CD4-positive, alpha-beta T cell treated with Interferon alpha-2 for 1 hour (primary cell): ENCODE measurements at places on chromosomes 4 and X.
A peak's percentile ranks its signal among the peaks of the same experiment; 100 is the strongest.

DNA sequence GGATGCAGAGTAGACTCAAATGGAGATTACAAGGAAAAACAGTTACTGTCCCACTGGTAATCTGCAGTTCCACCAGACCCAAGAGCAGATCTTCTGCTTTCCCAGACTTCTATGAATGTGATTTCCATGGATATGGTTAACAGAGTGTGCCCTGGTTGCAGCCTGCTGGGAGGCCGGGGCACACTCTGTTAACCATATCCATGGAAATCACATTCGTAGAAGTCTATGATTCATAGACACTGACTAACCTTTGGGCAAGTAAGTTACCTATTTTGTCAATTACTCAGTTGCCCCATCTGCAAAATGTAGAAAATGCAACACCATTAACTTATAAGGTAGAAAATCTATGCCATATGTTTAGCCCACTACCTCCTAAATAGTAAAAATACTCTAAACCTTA, 443.1 kb upstream of the PITX2 start:
- DNase-seq = no peak

GRCh38 chrX:11209798-11210414, 83.3 kb upstream of the AMELX start:
- no peak for DNase-seq

GRCh38 chr4:26899991-26900390, 39.4 kb downstream of the STIM2 start:
- DNase-seq = no peak

DNA sequence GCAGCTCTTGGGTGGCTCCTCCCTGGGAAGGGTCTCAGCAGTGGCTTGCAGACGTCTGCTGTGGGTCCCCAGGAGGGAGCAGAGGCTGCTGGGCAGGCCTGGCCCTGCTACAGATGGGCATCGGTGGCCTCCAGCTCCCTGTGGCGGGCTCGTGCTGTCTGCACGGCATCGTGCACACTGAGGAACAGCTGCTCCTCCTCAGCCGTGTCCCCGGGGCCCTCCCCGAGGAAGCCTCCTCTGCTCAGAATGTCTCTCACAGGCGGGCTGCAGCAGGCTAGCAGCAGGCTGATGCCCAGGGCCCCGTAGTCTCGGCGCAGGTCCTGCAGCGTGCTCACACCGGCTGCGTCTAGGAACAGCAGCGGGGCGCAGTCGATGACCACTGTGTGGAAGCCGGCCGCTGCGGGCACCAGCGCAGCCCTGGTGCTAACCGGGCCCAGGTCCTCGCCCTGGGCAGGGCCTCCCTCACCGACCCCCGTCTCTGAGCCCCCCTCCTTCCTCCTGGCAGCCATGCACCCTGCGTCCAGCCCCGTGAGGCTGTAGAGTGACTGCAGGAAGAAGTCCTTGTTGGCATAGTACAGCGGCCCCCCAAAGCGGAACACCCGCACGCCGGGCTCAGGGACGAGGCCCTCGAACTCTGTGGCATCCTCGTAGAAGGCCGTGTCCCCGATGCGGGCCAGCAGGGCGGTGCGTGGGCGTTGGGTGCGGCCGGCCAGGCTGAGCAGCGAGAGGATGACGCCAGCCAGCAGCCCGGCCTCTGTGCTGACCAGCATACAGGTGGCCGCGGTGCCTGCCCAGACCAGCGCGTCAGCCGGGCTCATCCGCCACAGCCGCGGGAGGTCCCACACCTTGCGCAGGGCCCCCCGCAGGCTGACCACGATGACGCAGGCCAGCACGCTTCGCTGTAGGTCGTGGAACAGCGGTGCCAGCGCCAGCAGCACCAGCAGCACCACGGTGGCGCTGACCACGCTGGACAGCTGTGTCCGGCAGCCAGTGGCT, 2.2 kb downstream of the IDUA start:
- no peak for DNase-seq

GRCh38 chrX:37817579-37817978, 29.8 kb downstream of the DYNLT3 start:
- no peak for DNase-seq

DNA sequence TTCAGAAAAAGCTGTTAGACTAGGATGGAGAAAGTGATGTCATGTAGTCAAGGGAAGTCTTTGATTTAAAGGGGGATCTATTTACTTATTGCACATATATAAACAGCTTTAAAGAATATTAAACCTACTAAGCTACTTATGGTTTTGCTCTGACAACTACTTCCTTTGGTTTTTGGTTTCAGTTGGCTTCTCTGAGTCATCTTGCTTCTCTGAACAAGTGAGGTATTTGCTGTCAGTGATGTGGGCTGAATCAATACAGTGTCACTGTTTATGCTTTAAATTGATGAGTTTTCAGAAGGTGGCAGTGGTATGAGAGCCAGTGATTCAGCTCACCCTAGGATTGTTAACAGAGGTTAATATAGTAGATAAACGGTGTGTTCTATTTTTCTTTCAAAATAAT, 75.1 kb downstream of the CEP44 start:
- peak; percentile 1 for DNase-seq

- DNase-seq = no peak
Measured at GRCh38 chr4:168907119-168907698, 102.8 kb downstream of the CBR4 start.

GRCh38 chr4:71296945-71297344, 41.9 kb upstream of the SLC4A4 start:
- no peak for DNase-seq

DNA sequence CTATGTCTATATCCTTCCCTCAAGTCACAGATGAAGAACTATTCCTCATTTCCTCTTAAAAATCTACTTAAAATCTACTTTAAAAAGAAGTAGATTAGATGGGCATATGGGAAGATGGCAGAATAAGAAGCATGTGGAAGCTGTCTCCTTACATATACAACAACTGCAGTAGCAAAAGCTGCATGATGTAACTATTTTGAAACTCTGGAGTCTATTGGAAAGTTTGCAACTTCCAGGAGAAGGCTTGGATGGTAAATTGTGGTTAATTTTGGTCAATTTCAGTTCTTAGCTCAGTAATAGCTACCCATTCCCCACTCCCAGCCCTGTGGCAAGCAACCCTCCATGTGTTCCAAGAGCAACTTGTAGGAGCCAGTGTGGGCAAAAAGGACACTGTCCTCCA, 36.9 kb downstream of the MORC4 start:
- DNase-seq = no peak

GRCh38 chrX:15128861-15129260, 141.0 kb downstream of the ASB9 start:
- DNase-seq = no peak

- DNase-seq = no peak
Measured at GRCh38 chrX:40773809-40774208, 38.5 kb upstream of the MED14 start.
